DMS53 (cell line): ENCODE measurements at places on chromosomes 1 and 21.

GRCh38 chr1:8422510-8423268 is 104.8 kb downstream of the SLC45A1 start:
- no peak for DNase-seq

- peak; percentile 2 for DNase-seq
Observed at GRCh38 chr1:191255354-191256054, 777.8 kb upstream of the BRINP3 start.

GRCh38 chr21:44576025-44576420 is 2.5 kb downstream of the KRTAP10-4 start:
- DNase-seq, result no peak

- no peak for DNase-seq
Observed at GRCh38 chr21:27224169-27224568, 257.3 kb upstream of the ADAMTS5 start.

GRCh38 chr1:69363236-69363635 is 204.5 kb upstream of the LRRC7 start:
- DNase-seq, result no peak

DNA sequence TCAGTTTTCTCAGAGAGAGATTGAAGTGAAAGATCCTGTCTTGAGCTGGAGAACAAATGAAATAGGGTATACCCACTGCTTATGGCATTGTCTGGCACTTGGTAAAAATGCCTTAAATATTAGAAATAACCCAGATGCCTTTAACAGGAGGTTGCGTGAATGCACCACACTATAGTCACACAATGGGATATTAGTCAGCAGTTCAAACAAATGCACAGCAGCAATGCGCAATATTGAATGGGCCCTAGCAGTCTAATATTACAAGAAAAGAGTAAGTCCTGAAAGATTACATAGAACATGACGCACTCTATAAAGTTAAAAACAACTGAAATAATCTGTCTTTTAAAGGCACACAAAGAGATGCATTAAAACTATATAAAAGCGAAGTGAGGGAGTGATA is 161.1 kb downstream of the EDEM3 start:
- peak; percentile 21 for DNase-seq

GRCh38 chr1:34389974-34390373 is 213.3 kb downstream of the C1orf94 start:
- no peak for DNase-seq

GRCh38 chr1:33866281-33866680 is 2.4 kb downstream of the HMGB4 start:
- no peak for DNase-seq

DNA sequence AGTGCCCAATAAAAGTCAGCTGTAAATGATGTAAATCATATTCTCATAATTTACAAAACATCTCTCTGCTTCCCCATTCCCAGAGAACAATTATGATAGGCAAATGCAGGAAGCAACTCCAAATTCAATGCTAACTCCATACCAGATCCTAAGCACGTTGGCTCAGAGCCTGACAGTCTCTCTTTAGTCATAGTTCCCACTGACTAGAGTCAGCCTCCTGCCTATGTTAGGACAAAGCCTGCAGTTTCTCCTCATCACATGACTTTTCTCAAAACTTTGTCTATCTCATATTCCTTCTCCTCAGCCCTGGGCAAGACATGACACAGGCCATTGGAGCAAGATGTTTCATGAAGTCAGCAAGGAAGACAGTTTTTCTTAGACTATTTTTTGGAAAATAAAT is 101.5 kb upstream of the COL24A1 start:
- no peak for DNase-seq

GRCh38 chr1:107019166-107019565 is 37.3 kb upstream of the PRMT6 start:
- DNase-seq, result no peak

DNA sequence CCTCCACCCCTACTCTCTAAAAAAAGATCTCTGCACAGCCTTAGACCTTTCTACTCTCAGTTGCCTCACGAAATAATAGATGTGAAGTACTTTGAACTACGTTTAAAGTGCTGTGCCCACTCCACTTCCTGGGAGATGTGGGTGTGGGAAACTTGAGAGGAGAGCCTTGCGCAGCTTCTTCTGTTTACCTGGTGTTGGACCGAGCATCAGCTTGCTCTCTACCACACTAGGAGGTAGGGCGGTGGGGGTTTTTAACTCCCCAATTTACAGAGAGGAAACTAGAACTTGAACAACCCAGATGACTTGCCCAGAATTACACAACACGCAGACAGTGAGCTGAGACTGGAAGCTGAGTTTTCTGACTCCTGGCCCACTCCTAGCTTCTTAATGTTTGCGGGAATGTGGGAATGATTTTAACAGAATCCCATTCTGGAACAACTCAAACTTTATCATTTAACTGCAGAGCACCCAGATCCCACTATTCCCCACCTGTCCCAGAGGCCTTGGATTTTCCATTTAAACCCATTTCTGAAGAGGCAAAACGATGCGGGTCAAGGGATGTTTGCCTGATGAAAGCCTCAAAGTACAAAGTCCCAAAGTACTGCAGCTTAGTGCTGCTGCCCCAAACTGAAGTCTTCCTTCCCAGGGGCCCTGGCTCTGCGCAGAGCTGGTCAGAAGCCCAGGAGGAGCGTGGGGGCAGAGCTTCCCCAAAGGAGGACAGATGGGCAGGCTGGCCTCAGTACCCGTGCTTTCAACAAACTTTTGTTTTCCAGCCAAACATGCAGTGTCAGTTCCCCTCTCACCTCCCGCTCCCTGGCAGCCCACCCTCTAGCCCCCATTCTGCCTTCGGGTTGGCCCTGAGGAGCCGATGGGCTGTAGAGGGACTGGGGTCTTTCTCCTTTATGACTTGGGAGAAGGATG is 19.0 kb downstream of the BTG2 start:
- no peak for DNase-seq

GRCh38 chr1:202632241-202632640 is 78.0 kb downstream of the SYT2 start:
- no peak for DNase-seq

GRCh38 chr21:38596264-38597042 is 98.2 kb upstream of the ERG start:
- DNase-seq, result peak; percentile 92

DNA sequence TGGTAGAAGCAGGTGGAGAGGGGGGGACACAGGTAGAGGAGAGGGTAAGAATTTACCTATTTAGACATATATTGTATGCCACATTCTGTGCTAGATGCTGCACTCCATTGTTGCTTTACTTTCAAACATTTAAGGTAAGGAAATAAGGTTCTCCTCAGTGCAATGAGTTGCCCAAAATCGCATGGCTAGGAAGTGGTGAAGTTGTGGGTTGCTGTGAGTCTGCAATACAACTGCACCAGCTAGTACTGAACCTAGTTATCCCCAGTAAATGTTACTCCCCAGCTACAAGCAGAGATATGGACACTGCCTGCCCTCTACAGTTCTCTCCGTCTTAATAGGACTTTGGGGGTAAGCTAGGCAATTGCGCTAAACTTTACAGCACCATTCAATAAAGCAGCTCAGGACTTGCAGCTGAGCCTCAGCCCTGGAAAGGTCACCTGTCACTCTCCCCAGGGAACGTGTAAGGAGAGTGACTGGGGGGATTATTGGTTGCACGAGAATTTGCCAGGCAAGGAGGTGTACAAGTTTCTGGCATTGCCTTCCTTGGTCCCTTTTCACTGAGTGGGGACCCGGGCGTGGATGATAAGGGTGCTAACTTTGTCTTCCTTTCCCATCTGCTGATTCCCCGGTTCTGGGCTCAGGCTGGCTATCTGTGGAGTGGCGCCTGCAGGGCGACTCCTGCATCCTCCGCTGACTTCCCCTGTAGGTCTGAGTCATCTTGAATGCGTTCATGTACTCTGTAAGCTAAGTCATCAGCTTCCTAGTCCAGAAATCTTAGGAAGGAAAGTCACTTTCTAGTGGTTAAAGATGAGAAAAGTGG is 71.3 kb upstream of the CNTN2 start:
- peak; percentile 28 for DNase-seq

GRCh38 chr1:14626869-14627607 is 28.6 kb downstream of the KAZN start:
- no peak for DNase-seq

GRCh38 chr1:44035726-44036408 is 4.6 kb upstream of the SLC6A9 start:
- DNase-seq, result no peak

- DNase-seq, result no peak
Observed at GRCh38 chr21:28111151-28111619, 881.5 kb downstream of the LTN1 start.

GRCh38 chr1:231091831-231092301 is 51.8 kb upstream of the FAM89A start:
- peak; percentile 36 for DNase-seq

GRCh38 chr1:109258481-109259466 is 9.4 kb downstream of the CELSR2 start:
- DNase-seq, result no peak

DNA sequence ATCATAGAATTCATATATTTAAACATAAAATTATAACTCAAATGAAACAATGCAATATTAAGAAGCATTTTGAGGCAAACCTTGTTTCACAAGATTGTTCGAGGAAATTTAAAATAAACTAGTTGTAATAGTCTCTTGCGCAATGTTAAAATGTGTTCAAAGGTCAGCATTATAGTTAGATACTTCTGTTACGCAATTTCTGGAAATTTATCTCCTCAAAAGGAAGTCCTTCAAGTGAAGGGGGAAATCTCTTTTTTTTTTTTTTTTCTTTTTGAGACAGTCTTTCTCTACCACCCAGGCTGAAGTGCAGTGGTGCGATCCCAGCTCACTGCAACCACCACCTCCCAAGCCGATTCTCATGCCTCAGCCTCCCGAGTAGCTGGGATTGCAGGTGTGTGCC is 52.1 kb downstream of the FMO4 start:
- no peak for DNase-seq

- DNase-seq, result peak; percentile 6
Observed at GRCh38 chr1:17944646-17945045, 163.0 kb upstream of the IGSF21 start.

DNA sequence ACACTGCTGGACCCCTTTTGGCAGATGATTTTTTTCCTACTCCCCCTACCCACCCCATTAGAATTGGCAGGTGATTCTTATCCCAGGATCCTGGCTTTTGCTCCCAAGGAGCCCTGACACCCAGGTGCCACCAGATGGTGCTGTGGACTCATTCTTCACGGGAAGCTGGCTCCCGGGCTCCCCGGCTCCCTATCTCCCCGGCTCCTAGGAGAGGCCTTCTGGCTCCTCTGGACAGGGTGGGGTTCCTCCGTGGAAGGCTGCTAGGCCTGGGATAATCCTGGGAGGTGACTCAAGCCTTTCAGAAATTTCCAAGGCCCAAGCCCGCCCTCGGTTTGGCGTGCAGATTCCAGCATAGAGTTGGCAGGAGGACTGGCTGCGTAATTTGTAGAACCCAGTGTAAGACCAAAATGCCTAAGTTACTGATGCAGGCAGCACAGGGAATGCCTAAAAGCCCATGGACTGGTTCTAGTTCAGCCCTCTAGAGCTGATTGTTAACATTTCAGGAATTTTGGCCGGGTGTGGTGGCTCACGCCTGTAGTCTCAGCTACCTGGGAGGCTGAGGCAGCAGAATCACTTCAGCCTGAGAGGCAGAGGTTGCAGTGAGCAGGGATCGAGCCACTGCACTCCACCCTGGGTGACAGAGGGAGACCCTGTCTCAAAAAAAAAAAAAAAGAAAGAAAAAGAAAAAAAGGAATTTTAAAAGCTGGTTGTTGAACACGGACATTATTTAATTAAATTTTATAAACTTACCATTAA is 6.8 kb upstream of the BSDC1 start:
- peak; percentile 87 for DNase-seq

- no peak for DNase-seq
Observed at GRCh38 chr1:212034516-212035122, 738 bp downstream of the INTS7 start.

DNA sequence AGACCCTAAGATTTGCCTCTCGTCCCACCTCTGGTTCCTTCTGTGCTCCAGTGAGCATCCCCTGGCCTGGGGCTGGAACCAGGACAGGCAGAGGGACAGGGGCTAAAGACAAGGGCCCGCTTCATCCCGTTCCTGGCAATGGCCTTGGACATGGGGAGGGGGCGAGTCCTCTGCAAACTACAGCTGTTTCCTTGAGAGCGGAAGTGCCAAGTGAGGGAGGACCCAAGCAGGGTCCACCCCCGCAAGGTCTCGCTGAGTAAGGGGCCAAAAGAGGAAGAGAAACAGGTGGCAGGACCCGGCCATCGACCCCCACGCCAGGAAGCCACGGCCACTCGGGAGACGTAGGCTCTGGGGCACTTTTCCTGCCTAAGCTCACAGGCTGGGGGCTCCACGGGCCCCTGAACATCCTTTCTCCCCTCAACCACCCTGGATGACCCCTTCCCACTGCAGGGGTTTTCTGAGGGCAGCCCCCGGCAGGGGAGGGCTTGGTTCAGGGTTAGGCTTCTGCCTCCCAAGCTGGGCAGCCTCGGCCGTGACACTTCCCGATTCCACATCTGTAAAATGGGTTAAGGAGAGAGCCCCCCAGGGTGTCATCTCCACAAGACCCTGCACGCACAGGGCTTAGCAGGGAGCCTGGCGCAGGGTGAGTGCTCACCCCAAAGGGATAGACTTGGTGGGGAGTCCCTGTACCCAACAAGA is 17.9 kb upstream of the PLEKHG5 start:
- no peak for DNase-seq

DNA sequence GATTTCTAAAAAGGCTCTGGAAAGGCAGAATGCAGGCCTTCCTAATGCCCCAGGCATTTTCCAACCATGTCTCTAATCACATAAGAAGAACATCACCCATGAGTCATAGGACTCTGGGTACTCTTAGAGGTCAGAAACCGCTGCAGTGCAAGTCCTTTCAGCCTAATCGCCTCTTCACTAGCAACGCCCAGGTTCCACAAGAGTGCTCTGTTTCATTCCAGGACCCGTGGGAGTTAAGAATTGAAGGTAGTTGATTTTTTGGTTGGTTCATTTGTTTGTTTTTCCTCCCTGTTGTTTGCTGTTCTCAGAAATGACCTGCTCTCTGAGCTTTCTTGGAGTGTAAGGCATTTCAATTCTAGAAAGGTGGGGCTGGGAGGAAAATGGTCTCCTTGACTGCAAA is 123.2 kb downstream of the NR5A2 start:
- DNase-seq, result peak; percentile 51

GRCh38 chr21:34544032-34544496 is 32.1 kb upstream of the KCNE1 start:
- DNase-seq, result peak; percentile 92

DNA sequence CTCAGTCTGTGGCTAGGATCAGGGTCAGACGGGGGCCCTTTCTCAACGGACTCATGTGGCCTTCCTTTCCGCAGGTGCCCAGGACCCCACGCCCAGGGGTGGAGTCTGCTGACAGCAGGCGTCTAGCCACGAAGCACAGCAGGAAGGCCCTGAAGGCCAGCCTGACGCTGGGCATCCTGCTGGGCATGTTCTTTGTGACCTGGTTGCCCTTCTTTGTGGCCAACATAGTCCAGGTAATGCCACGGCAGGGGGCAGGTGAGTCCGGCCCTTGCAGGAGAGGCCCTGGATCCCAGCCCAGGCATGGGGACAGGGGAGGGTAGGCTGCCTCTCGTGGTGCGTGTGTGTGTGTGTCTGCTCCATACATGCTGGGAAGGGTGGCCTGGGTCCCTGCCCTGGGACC is 13.8 kb downstream of the HTR6 start:
- no peak for DNase-seq

GRCh38 chr1:163670989-163671757 is 349.4 kb downstream of the NUF2 start:
- DNase-seq, result no peak
